ENCODE measurements at places on chromosomes 3 and 15.

DNA sequence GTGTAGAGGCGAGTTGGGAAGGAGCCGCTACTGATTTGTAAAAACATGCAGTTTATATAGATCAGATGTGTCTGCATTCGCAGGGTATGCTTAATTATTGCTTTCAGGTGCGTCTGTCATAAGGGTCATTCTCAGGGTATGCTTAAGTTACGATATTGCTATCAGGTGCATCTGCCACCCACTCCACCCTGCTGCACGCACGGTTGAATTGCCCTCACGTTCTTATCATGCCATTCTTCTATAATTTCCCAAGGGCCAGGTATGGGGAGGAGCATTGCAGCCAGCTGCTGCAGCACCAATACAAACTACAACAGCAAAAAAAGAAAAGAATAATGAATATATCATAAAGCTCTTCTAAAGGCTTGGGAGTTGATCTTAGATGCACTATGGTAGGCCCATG, 230.0 kb downstream of the KBTBD8 start:
- DNase-seq, result no peak

- DNase-seq, result no peak
Measured at GRCh38 chr15:52006702-52007340, 12.2 kb upstream of the MAPK6 start.

- no peak for DNase-seq
Measured at GRCh38 chr3:30199096-30199759, 407.2 kb upstream of the TGFBR2 start.

DNA sequence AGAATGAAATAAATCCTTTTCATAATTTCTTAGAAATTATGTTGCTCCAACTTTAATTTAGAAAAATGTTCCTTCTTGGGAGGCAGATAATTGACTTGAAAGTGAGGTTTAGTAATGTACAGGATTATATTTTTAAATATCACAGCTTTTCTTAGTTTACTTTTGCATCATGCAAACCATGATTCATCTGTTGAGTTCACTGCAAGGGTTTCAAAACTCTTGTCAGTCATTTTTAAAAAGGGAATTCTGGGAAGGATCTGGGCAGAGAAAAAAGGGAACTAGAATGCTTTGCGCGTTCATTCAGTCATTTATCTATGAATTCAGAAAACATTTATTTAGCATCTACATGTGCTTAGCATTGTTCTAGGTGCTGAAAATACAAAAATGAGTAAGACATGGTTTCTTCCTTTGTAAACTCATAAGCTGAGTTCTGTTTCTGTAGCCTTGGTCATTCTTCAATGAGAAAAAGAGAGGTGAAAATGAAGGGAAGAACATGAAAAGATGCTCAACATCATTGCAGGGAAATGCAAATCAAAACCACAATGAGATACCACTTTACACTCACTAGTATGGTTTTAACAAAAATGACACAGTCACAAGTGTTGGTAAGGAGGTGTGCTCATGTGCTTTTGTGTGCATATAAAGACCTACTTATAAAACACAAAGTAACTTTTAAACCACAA, 209.1 kb downstream of the NR1D2 start:
- no peak for DNase-seq

- DNase-seq, result no peak
Measured at GRCh38 chr3:108590460-108590859, 938 bp downstream of the DZIP3 start.

- DNase-seq, result no peak
Measured at GRCh38 chr3:72517921-72518424, 330.3 kb downstream of the SHQ1 start.
